ENCODE measurements at places on chromosomes 13 and 19.

DNA sequence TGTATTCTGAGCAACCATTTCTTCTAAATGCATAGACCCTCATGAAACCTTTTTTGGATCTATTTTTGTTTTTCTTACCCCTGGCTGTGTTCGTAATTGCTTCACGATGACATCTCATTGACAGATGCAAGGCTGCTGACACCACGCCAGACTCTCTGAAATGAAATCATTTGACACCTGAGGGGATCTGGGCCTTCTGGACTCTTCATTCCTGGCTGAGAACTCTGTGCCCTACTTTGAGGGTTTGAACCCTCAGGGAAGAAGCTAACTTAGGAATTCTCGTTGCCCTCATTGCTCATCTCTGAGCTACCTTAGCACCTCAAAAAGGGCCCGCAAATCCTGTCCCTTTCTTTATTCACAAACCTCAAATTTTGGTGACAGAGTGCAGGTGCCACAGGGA is 40.5 kb upstream of the NBEA start:
- DNase-seq, result no peak

GRCh38 chr19:52688335-52688734 is 46.5 kb downstream of the ZNF611 start:
- no peak for DNase-seq

DNA sequence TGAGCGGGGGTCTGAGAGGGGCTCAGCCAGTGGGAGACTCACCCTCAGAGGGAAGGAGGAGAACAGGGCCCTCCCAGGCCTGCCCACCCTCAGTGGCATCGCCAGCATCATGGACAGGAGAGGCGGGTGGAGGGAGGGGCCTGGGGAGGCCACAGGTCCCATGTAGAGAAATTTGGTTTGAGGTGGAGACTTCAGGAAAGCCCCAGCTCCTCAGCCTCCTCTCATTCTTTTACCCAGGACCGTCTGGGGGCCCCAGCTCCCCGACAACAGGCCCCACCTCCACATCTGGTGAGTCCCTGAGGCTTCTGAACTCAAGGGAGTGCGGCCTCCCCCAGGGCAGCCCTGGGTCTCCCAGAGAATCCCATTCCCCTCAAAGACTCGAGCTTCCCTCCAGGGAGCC is 3.1 kb downstream of the LILRB1 start:
- no peak for DNase-seq

DNA sequence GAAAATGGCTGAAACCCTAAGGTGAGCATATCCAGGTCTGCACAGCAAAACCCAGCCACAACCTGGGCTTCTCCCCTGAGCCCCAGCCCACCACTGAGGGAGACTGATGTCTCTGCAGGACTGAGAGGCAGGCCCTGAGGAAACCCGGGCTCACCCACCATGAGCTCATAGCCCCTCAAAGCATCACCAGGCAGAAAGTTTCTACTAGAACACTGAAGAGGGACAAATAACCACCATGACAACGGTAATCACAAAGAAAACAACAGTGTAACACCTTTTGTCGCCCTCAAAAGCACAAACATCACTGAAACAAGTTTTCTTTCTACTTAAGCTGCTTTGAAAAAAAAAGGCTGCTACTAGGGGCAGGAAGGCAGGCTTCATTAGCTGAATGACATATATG is 29.8 kb downstream of the TSHZ3 start:
- DNase-seq, result no peak

All from right lung (tissue), 10 donors.